Activated CD4-positive, alpha-beta T cell treated with anti-CD3 and anti-CD28 coated beads, Interleukin-2, amount 10 ng/mL, durations not matched to agents 24 days and 14 days (primary cell): ENCODE measurements at places on chromosomes 2 and 18.

DNA sequence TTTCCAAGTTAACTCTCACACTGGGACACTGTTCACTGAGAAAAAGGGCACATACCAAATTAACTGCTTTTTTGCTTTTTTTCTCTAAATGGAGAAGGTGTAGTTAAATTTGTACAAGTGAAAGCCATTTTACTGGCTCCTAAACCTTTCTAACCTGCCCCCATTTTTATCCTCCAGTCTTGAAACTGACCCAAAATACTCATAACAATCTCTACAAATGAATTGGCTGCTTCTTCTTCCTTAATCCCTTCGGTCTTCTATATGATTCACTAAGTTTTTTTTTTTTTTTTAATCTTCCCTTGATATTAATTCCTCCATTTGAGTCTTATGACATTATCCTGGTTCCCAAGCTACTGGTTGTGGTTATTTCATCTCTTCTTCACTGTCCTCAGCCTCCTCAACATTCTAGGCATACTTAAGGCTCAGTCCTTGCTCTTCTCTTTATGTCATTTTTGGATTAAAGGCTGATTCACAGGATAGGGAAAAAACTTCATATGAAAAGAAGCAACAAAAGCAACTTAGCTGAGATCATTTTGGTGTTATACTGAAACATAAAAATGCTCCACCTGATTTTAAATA lies 19.8 kb downstream of the ORC2 start:
- no peak for DNase-seq

GRCh38 chr18:54734059-54734458 lies 94.2 kb upstream of the RAB27B start:
- DNase-seq = no peak

DNA sequence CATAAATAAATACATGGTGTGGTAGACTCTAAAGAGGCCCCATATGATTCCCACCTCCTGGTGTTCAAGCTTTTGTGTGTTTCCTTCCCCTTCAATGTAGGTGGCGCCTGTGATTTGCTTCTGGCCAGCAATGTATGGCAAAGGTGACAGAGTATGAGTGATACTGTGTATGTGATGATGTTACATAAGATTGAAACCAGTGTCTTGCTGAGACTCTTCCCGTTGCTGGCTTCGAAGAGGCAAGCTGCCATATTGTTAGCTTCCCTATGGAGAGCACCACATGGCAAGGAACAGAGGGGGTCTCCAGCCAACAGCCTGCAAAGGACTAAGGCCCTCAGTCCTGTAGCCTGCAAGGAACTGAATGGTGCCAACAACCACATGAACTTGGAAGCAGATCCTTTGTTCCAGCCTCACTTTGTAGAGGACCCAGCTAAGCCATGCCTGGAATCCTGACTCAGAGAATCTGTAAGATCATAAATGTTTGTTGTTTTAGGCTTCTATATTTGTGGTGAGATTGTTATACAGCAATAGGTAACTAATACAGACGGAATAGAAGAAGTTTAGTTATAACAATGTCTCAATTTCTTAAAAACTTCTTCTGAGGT lies 1.7 kb upstream of the SMAD4 start:
- DNase-seq = peak; percentile 71

DNA sequence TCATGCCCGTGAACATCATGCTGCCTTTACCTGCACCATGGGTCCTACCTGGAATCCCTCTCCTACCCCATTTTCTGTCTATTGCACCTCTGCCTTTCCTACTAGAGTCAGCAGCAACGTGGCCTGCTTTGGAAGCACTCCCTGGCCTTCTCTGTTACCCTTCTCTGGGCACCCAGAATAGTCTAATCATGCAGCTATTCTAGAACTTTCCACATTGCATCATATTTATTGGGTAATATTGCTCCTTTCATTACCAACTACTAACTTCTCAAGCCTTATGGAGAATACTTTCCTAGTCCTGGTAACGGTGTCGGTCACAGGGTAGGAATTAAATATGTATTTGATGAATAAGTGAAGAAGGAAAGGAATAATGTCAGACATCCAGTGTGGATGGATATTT lies 33.3 kb upstream of the CREG2 start:
- no peak for DNase-seq

DNA sequence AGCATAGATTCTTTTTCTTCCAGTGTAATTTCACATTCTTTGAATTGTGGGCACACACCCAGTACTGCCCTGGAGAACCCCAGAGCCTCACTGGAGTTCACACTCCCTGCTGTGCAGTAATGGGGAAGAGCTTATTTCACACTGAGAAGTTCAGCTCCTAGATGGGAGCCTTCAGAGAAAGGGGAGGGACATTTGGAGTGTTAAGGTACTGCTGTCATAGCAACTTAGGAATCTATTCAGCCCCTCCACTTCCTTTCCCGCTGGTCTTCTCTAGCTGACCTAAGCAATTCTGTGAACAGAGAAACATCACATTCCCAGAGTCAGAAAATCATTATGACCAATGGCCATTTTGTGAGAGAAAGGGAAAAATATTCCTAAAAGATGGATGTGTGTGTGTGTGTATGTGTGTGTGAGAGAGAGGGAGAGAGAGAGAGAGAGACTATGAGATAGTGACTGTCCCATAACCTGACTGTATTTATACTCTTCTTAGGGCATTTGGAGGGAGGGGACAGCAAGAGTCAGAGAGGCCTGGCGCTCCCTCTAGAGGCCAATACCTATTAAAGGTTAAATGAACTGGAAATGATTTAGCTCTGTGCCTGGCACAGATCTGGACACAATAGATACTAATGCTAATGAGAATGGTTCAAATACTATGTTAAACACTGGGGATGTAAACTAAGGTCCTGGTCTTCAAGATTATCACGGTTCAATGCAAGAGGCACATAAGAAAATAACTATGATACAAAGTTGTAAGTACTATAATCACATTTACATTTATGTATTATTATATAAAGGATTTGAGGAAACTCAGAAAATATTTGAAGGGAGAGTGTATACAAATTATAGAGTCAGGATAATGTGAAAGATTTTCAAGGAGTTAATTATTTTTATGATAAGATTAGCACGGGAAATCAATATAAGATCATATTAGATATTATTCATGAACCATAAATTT lies 41.5 kb upstream of the RPE start:
- DNase-seq = peak; percentile 75

- DNase-seq = no peak
These were observed 86.3 kb downstream of the PTPN4 start for GRCh38 chr2:119846021-119846420.

GRCh38 chr2:26780203-26780760 lies 5.6 kb upstream of the CENPA start:
- no peak for DNase-seq

DNA sequence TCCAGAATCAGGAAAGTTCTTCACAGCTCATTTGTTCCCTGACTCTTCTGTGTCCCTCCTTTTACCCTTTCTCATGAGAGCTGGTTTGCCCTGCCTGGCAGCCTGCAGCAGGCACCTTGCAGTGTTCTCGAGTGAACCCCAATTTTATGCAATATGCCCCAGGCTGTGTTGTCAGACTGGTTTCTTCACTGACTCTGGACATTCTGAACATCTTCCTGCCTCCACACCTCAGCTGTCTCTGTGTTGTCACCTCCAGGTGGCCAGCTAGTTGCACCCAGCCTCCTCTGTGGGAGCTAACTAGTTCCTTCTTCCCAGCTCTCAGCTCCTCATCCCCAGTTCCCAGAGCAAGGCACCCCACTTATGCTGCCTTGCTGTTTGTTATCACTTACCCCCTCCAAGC lies 5.5 kb downstream of the SETBP1 start:
- no peak for DNase-seq

GRCh38 chr2:25585189-25585588 lies 88.2 kb downstream of the DTNB start:
- no peak for DNase-seq

- peak; percentile 87 for DNase-seq
These were observed 116.1 kb downstream of the SPTBN1 start for GRCh38 chr2:54572262-54572635.

GRCh38 chr2:227834916-227835650 lies 21.4 kb downstream of the CCL20 start:
- no peak for DNase-seq
